ENCODE measurements at places on chromosomes 12 and 14.

DNA sequence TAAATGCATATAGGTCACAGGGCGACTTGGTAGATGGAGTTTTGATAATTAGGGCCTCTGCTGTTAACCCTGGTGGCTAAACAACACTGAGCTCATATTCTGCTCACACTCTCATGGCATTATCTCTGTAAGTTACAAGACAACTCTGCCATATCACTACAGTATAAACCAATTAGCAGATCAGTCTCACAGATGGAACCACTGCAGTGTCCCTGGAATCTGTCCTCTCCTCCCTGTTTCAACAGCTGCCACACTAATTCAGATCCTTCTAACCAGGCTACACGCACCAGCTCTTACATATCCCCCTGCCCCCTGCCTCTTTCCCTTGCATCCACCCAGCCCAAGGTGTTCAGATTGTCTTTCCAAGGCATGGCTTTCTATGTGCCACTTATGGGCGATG lies 161.0 kb upstream of the RMST start:
- no peak for DNase-seq

GRCh38 chr12:132367852-132368251 lies 38.5 kb upstream of the GALNT9 start:
- no peak for DNase-seq

DNA sequence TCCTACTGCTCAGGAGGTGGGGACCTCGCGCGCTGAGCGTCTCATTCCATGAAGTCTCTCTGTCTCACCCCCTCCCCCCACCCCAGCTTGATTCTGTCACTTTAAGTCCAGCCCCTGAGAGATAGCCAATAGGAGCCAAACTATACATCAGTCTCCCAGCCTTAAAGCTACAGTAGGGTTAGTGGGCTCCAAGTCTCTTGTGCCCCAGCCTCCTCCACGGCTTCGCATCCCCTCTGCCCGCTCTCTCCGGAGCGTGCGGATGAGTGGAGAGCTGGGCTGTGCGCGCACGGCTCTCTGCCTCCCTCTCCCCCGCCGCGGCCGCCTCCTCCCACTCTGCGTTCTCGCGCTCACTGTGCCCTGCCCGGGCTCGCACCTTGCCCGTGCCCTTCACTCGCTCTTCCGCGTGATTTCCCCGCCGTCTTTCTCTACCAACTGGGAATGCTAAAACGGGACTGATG lies at the start of gene ESRRB:
TSS of gene ESRRB (plus strand) at position 191 of the 458 bp plus-strand sequence. CDS start at position 456, 265 bp downstream.
- DNase-seq = peak; percentile 84

DNA sequence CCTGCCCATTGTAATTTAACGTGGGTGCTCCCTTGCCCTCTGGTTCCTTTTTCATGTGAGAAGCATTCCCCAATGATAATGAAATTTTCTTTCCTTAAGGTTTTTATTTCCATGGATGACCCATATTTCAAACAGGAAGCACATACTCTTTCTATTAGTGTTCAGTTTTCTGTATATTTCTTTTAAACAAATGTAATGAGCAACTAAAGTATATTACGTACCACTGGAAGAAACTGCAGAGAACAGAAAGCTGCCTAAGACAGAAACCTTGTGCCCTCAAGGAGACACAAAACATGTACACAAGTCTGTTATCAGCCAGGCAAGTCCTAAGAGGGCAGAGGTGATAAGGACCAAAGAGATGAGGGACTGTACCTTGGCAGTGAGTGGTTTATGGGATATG lies 414.9 kb downstream of the ETNK1 start:
- no peak for DNase-seq

DNA sequence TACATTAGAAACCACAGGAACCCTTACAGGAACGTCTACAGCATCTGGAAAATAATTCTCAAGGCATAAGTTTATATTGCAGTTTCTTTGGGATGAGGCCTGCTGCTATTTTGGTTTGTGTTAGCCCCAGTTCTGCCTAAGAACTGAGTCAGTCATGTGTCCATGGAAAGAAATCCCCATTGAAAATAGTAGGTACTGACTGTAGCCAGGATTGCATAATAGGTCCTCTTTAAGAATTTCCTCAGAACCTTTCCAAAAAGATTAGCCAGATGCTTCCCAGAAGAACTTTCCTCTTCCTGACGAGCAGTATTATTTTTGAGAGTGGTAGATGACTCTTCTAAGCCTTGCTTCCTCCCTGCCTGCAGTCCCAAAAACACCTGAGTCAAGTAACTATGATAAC lies 52.6 kb downstream of the RASSF8 start:
- no peak for DNase-seq

- DNase-seq = no peak
Observed at GRCh38 chr12:110933326-110933974, 13.1 kb upstream of the MYL2 start.

- DNase-seq = no peak
Observed at GRCh38 chr14:73428353-73428824, 30.0 kb downstream of the NUMB start.

- DNase-seq = no peak
Observed at GRCh38 chr14:95328729-95329503, 9.2 kb upstream of the CLMN start.

DNA sequence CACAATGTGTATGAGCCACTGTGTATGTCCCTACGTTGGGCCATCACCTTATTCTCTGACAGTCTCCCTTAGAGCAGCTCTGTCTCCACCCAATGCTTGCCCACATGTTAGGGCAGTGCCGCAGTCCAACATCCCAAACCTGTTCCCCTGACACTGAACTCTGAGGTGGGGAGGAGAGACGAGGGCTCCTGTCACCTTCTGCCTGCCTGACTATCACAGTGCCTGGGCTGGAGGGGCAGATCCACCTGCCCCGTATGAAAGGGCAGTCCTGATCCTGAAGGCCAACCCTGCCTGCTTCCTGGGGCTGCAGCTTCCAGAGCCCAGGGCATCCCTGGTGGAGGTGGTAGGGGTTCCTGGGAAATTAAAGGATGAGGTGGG lies 2.2 kb downstream of the TGM1 start:
- DNase-seq = no peak

- DNase-seq = no peak
Observed at GRCh38 chr14:93745603-93746273, 42.5 kb downstream of the PRIMA1 start.

DNA sequence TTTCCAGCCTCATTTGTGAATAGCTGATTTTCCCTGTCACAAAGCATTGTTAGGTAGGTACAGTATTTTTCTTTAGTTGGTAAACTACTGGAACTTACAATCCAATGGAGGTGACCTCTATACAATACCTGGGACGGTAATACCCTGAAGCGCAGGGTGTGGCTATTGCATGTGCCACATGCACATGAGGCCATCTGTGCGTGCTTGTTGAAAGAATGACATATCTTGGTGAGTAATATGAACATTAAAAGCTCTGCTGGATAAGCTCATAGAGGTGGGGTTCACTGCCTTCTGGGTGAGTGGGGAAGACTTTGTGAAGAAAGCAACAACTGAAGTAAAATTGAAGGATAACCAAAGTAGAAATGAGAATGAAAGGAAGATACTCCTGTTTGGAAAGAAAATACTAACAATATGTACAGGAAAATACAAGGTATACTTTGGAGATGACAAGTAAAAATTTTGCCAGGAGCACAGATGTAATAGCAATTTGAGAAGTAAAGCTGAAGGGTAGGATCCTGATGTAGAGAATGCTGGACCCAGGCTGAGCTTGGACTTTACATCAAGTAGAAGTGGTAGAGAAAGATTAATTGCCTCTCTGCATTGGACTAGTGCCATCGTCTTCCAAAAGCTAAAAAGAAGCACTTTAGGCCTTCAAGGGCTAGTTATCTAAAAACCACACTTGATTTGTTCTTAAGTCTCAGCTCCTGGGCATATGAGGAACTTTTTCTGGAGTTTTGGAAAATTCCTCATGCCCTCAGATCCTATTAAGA lies 97.1 kb downstream of the SLC38A6 start:
- DNase-seq = no peak

DNA sequence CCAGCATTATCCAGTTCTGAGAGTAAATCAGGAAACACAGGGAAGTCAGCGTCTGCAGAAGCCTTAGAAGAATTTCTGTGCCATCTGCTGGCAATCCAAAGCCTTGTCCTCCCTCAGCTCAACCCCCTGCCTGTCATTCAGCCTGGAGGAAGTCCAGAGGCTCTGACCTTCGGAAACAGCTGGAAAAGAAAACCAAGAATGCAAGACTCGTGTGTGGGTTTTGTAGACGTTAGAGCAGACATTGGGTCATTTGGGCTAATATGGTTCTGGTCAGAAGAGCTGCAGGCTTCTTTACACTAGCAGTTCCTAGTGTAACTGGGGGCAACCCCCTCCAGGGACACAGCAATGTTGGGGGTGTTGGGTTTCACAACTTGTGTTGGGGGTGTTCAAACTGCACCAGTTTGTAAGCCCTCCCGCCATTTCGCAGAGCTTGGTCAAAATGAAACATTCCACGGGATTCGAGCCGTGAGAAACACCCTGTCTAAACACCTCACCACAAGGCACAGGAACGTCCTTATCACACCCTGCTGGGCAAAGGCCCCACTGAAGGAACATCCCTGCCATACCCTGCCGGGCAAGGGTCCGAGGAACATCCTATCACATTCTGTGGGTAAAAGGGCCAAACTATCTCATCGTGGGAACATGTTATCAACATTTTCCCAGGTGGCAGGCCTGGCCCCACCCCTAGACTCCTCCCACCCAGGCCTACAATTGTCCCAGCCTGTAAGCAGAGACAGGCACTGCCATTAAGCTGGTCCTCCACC lies 21.0 kb upstream of the SERPINA4 start:
- no peak for DNase-seq

DNA sequence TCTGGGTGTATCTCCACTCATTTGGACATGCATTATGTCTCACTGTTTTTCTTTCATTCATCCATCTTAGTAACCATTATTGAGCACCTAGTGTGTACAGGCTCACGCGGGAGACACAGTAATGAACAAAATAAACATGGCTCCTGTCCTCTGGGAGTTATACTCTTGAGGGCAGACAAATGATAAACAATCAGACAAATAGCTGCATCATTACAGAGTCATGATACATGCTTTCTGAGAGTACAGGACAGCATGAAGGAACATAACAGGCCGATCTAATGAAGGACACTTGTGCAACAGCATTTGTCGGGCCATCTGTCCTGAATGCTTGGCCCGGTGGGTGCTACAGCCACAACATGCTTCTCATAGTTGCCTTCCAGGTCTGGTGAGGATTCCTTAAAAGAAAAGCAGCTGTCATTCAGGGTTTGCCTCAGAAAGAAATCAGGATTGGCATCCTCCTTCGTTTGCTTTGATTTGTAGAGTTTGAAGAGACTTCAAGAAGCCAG lies 77.2 kb upstream of the EGLN3 start:
- no peak for DNase-seq

DNA sequence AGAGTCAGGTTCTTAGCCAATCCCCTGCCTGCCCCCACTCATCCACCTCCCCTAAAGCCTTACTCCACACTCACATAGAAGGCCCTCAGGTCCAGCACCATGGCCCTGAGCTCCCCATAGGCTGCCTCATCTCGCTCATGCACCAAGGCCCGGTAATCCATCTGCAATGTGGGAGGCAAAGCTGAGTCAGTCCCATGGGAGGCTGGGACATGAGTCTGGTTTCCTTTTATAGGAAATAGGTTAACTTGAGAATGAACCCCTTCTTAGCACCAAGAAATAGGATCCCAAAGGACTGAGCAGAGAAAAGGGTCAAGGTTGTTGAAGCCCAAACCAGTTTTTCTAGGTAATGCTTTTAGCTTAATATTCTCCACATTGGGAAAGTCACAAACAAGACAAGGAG lies 2.1 kb upstream of the EMC9 start:
- no peak for DNase-seq

DNA sequence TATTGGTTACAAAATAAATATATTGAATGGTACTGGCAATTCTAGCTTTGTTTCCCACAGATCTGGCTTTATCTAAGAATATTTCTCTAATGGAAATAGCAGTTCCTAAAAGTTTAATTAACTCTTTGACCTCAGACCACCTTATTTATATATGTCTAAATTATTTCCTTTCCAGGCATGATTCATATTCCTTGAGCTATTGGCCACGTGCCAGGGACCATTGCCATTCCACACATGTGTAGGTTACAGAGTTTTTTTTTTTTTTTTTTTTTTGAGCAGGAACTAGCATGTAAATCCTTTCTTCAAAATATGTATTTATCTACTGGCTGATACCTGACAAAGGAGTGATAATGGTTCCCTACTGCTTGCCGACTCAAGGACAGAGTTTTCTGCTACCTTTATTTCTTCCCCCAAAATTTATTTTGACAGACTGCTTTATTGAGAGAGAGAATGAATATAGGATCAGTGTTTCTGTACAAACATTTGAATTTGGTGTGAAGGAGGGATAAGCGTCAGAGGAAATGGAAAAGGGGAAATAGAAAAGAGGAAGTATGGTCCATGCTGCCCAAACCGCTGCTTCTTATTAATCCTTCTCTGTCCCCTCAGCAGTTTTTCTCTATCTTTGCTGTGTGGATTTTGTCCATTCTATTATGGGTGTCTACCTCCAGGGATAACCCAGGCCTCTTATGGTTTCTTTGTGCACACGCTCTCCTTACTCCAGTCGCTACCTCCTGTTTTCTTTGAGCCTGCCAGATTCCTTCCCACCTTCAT lies 36.4 kb downstream of the PDE3A start:
- DNase-seq = no peak

GRCh38 chr14:79584679-79585078 lies 626.6 kb downstream of the DIO2 start:
- no peak for DNase-seq

GRCh38 chr12:121072147-121072546 lies 33.1 kb upstream of the OASL start:
- no peak for DNase-seq

DNA sequence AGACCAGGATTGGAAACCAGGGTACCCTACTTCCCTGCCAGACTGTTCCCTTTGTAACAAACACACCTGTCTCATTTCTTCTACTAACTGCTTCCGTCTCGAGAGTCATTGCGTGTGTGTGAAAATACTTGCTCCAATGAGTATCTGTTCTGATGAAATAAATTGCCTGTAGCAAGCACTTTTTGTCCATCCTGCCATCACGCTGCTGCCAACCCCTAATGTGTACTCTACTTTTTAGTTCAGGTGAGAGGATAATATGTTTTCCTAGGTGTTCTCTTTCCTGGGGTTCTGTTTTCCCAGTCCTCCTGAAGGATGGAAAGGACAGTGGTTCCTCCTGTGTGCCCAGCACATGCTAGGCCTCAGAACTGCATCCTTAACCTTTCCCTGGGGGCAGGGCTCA lies 1.0 kb downstream of the TUNAR start:
- no peak for DNase-seq

DNA sequence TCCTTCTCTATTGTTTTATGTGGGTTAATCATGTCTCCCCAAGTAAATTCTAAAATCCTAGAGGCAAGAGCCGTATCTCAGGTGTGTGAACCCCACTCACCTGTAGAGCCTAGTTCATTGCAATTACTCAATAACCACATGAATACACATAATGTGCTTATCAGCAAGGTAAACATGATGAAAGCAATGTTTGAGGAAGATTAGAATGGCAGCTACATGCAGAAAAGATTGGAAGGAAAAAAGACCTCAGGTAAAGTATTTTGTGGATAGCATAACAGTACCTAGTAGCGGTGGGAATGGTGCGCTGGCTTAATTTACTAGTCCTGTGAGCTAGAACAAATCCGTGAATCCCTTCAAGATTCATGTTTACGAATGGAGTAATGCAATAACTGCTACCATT lies 5.3 kb upstream of the KRAS start:
- DNase-seq = no peak

GRCh38 chr14:70956511-70956910 lies 49.3 kb downstream of the PCNX1 start:
- DNase-seq = no peak

All from eye (tissue), 1 donor.